ENCODE measurements at places on chromosomes 2 and 18. TPM values are rescaled to one million over a fixed set of nuclear protein-coding genes. Genes with fewer than 3 reads are reported as not detected.

The RIT2 gene
- total RNA-seq, result not detected

The ANKRD44 gene
- total RNA-seq, result 15.6 TPM

The STK25 gene
- total RNA-seq, result 203 TPM

The CPO gene
- not detected for total RNA-seq

The STPG4 gene
- total RNA-seq, result 0.28 TPM

The LOXL3 gene
- 14.2 TPM for total RNA-seq

The ACAA2 gene
- 61.5 TPM for total RNA-seq

The REG3A gene
- total RNA-seq, result not detected

The FBXO41 gene
- 0.83 TPM for total RNA-seq

The TAF1B gene
- total RNA-seq, result 19.9 TPM

The DPP10 gene
- not detected for total RNA-seq

The RAPGEF4 gene
- 3.2 TPM for total RNA-seq

The CGREF1 gene
- 0.28 TPM for total RNA-seq

The GFPT1 gene
- 52.9 TPM for total RNA-seq

The SRD5A2 gene
- total RNA-seq, result not detected

The CETN1 gene
- not detected for total RNA-seq

The LYPD1 gene
- 79.7 TPM for total RNA-seq
